ENCODE measurements at places on chromosomes 7 and 10. TPM values are rescaled to one million over a fixed set of nuclear protein-coding genes. Genes with fewer than 3 reads are reported as not detected.

The TMEM72 gene
- not detected for total RNA-seq

The RTKN2 gene
- 0.21 TPM for total RNA-seq

DNA sequence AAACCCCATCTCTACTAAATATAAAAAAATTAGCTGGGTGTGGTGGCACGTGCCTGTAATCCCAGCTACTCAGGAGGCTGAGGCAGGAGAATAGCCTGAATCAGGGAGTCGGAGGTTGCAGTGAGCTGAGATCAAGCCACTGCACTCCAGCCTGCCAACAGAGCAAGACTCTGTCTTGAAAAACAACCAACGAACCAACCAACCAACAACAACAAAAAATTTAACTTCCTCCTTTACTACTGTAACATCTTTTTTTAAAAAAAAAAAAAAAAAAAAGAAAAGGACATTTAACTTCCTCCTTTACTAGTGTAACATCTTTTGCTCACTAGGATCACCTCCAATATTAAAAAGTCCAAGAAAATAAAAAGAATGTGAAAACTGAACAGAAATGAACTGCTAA lies 92.3 kb upstream of the TMEM168 start:
- H3K36me3 ChIP-seq, result no peaks in the 10 kb centered on the region
- no peaks in the 10 kb centered on the region for H3K4me1 ChIP-seq
- H3K27me3 ChIP-seq, result no peaks in the 10 kb centered on the region
- no peak overlapping the region for H3K27ac ChIP-seq
- H3K4me3 ChIP-seq, result no peak overlapping the region

DNA sequence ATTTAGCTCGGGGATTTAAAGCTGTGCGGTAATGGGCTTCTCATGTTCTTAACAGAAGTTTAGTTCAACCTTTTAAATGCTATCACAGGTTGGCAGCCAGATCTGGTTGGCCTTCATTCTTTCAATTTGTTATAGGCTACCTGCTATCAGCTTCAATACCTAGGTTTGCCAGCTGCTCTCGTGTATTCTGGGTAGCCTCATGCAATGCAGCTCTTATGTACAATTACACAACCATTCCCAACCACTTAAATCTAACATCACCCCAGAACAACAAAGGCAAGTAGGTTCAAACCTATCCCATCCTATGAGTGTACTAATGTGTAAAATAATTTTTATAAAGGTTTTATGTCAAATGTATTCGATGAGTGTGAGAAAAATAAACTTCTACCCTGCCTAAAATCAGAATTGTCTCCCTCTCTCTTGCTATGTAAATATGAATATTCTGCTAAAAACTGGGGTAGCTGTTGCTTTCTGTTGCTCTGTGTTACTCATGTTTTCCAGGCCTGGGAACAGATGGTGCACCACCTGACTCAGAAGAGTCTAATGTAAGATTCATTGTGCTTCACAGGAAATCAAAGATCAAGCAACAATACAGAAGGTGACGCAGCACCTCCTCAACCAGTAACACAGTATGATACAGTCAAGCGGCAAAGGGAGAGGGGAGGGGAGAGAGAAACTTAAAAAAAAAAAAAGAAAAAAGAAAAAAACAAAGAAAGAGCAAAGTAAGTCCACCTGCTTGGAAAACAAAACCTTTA lies 188.6 kb downstream of the ETV1 start:
- no peaks in the 10 kb centered on the region for H3K36me3 ChIP-seq
- no peak for DNase-seq
- H3K4me1 ChIP-seq, result no peaks in the 10 kb centered on the region
- no peak overlapping the region for H3K27ac ChIP-seq
- no peaks in the 10 kb centered on the region for H3K27me3 ChIP-seq

DNA sequence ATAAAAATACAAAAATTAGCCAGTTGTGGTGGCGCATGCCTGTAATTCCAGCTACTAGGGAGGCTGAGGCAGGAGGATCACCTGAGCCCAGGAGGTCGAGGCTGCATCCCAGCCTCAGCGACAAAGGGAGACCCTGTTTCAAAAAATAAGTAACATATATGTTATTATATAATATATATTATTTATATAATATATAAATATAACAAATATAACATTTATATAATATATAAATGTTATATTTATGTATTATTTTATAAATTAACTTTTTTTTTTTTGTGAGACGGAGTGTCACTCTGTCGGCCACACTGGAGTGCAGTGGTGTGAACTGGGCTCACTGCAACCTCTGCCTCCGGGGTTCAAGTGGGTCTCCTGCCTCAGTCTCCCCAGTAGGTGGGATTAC lies 1.5 kb upstream of the POR start:
- no peaks in the 10 kb centered on the region for H3K4me1 ChIP-seq
- no peak overlapping the region for H3K27ac ChIP-seq
- no peak for DNase-seq
- H3K27me3 ChIP-seq, result no peaks in the 10 kb centered on the region

- H3K4me3 ChIP-seq, result peak overlapping the region; percentile 91
- H3K27me3 ChIP-seq, result no peaks in the 10 kb centered on the region
- peaks cover 3% of the 10 kb centered on the region for H3K4me1 ChIP-seq
- no peaks in the 10 kb centered on the region for H3K36me3 ChIP-seq
- no peak overlapping the region for H3K27ac ChIP-seq
Measured at GRCh38 chr10:125823663-125824251, 411 bp downstream of the BCCIP start.

GRCh38 chr10:70425096-70425495 lies 16.4 kb downstream of the NODAL start:
- no peaks in the 10 kb centered on the region for H3K27me3 ChIP-seq
- no peak overlapping the region for H3K27ac ChIP-seq
- H3K36me3 ChIP-seq, result peaks cover 19% of the 10 kb centered on the region
- DNase-seq, result no peak
- no peak overlapping the region for H3K4me3 ChIP-seq

The ZP3 gene
- total RNA-seq, result 2.0 TPM

DNA sequence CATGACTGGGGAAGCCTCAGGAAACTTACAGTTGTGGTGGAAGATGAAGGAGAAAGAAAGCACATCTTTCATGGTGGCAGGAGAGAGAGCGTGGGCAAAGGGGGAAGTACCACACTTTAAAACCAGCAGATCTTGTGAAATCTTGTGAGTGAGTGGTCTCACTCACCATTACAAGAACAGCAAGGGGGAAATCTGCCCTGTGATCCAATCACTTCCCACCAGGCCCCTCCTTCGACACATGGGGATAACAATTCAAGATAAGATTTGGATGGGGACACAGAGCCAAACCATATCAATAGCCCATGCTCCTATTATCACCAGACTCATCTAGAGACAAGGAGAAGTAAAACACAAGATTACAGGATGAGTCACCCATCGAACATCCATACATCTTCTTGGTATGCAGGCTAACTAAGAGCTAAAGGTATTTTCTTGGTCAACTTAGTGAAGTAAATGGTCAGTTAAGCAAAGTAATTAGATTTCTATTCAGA lies 55.3 kb upstream of the YAE1 start:
- H3K27ac ChIP-seq, result no peak overlapping the region
- no peak for DNase-seq
- H3K4me3 ChIP-seq, result no peak overlapping the region
- no peaks in the 10 kb centered on the region for H3K4me1 ChIP-seq
- no peaks in the 10 kb centered on the region for H3K27me3 ChIP-seq
- H3K36me3 ChIP-seq, result no peaks in the 10 kb centered on the region

DNA sequence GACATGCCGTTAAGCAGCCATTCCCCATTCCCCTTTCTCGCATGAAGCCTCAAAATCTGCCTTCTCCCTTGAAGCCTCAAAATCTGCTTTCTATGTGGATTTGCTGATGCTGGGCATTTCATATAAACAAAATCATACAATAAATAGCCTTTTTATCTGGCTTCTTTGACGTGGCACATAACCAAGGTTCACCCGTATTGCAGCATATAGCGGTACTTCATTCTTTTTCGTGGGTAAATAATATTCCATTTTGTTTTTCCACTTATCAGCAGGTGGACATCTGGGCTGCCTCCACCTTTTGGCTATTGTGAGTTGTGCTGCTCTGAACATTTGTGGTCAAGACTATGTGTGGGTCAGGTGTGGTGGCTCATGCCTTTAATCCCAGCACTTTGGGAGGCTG lies 57.0 kb downstream of the BRI3 start:
- H3K4me3 ChIP-seq, result no peak overlapping the region
- no peak overlapping the region for H3K27ac ChIP-seq
- no peaks in the 10 kb centered on the region for H3K4me1 ChIP-seq
- no peaks in the 10 kb centered on the region for H3K27me3 ChIP-seq
- H3K36me3 ChIP-seq, result no peaks in the 10 kb centered on the region

DNA sequence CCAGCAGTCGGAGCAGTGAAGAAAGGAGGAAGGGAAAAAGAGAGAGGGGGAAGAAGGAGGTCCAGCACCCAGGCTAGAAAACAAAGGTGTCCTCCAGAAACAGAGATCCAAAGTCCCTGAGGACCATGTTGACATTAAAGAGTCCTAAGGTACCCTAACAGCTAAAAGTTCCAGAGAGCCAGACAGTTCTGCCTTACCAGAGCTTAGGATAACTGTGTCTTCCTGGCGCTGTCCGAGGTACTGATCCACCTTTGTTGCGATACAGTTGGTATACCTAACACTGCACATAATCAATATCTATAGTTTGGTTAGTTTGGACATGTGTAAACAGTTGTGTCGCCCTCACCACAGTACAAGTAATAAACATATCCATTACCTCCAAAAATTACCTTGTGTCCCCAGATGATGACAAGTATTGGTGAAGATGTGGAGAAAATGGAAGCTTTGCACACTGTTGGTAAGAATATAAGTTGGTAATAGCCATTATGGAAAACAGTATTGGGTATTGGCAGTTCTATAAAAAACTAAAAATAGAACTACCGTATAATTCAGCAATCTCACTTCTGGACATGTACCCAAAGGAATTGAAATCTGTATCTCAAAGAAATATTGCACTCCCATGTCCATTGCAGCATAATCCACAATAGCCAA lies 59.8 kb downstream of the GRID1 start:
- H3K27ac ChIP-seq, result no peak overlapping the region
- H3K36me3 ChIP-seq, result no peaks in the 10 kb centered on the region
- no peaks in the 10 kb centered on the region for H3K27me3 ChIP-seq
- no peak for DNase-seq
- H3K4me3 ChIP-seq, result no peak overlapping the region

The COL13A1 gene
- total RNA-seq, result 13.6 TPM

GRCh38 chr10:104329735-104330134 lies 8.5 kb downstream of the ITPRIP start:
- H3K4me3 ChIP-seq, result no peak overlapping the region
- H3K4me1 ChIP-seq, result peaks cover 6% of the 10 kb centered on the region
- no peak for DNase-seq
- H3K27ac ChIP-seq, result peak overlapping the region; percentile 64
- H3K36me3 ChIP-seq, result no peaks in the 10 kb centered on the region
- H3K27me3 ChIP-seq, result no peaks in the 10 kb centered on the region

DNA sequence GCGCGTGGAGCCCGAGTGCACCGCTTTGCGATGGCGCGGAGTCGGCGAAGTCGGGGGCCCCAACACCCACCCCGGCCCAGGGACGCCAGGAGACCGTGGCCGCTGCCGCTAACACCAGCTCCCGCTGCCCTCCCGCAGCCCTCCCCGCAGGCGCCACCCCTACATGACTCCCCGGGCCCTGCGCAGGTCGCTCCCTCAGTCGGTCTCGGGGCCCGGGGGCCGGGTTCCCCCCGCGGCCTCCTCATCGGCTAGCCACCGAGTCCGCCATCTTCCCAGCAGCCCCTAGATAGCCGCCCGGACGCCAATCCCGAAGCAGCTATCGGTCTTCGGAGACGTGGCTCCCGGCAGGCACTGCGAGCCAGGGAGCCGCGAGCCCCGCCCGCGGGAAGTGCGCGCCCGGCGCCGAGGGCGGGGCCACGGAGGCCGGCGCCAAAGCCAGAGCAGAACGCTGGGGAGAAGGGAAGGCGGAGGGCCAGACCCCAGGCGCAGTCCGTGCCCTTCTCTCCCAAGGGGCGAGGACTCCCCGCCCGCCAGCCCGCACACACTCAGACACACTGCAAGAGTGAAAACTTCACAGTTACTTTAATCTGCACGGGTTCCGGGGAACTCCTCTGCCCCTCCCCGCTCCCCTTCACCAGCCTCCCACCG lies at the start of gene FASTK:
TSS of gene FASTK (minus strand) at position 288 of the 648 bp plus-strand sequence. CDS start at position 245, 43 bp downstream.
- H3K27ac ChIP-seq, result peak within 1 kb of the TSS; percentile 20
- DNase-seq, result peak; percentile 95
- H3K4me1 ChIP-seq, result no peaks in the 10 kb centered on the region
- H3K4me3 ChIP-seq, result peak within 1 kb of the TSS; percentile 71
- no peaks in the 10 kb centered on the region for H3K27me3 ChIP-seq

- DNase-seq, result no peak
- H3K27me3 ChIP-seq, result no peaks in the 10 kb centered on the region
- no peak overlapping the region for H3K4me3 ChIP-seq
Measured at GRCh38 chr10:16883084-16883483, 65.9 kb upstream of the RSU1 start.

The TPK1 gene
- 11.5 TPM for total RNA-seq

The FAM25G gene
- not detected for total RNA-seq

DNA sequence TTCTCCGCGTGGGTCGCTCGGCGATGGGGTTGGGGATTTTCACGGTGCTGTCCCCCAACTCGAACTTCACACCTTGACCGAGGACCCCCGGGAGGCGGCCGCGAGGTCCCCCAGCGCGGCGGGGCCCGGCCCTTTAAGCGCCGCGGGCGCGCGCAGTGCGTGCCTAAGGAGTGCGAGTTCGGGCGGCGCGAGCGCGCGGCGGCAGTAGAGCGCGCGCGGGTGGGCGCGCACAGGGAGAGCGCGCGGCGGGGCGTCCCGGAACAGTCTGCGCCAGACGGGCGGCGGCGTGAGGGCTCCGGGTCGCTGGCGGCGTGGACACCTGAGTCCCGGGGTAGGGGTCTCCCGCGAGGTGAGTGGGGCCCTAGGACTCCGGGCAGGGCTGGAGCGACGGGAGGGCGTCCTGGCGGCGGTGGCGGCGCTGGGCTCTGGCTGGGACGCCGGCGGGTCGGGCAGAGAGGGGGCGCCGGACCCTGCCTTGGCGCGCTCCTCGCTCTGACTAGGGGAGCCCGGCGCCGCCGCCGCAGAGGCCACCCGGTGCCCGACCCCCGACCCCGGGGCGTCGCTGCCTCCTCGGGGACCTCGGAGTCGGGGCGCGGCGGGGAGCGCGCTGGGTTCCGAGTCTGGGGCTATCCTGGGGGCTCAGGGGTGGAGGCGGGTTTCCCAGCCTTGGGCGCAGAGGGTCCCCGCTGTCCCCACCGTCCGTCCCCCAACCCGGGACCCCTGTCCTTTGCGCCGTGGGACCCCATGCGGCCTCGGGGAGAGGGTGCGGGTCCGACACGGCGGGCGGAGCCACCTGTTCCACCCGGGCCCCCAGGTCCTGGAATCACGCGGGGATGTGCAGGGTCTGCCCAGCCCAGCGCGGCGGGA lies at the start of gene PROSER2:
TSS of gene PROSER2 (plus strand) at position 235 of the 867 bp plus-strand sequence. CDS start 28,722 bp downstream, outside the sequence.
- H3K4me1 ChIP-seq, result no peaks in the 10 kb centered on the region
- no peaks in the 10 kb centered on the region for H3K36me3 ChIP-seq
- H3K4me3 ChIP-seq, result peak within 1 kb of the TSS; percentile 78

GRCh38 chr7:142606081-142606480 lies 143.2 kb upstream of the PRSS1 start:
- no peaks in the 10 kb centered on the region for H3K27me3 ChIP-seq
- H3K4me3 ChIP-seq, result no peak overlapping the region
- no peak overlapping the region for H3K27ac ChIP-seq

GRCh38 chr10:106566873-106567272 lies 597.6 kb downstream of the SORCS1 start:
- no peaks in the 10 kb centered on the region for H3K27me3 ChIP-seq
- no peak overlapping the region for H3K4me3 ChIP-seq
- H3K36me3 ChIP-seq, result no peaks in the 10 kb centered on the region
- no peaks in the 10 kb centered on the region for H3K4me1 ChIP-seq
- H3K27ac ChIP-seq, result no peak overlapping the region

The PRPS1L1 gene
- not detected for total RNA-seq
